Gastrocnemius medialis (tissue), 4 donors: ENCODE measurements at places on chromosomes 12 and 14. TPM values are rescaled to one million over a fixed set of nuclear protein-coding genes. Genes with fewer than 3 reads are reported as not detected.
A peak's percentile ranks its signal among the peaks of the same experiment; 100 is the strongest.

DNA sequence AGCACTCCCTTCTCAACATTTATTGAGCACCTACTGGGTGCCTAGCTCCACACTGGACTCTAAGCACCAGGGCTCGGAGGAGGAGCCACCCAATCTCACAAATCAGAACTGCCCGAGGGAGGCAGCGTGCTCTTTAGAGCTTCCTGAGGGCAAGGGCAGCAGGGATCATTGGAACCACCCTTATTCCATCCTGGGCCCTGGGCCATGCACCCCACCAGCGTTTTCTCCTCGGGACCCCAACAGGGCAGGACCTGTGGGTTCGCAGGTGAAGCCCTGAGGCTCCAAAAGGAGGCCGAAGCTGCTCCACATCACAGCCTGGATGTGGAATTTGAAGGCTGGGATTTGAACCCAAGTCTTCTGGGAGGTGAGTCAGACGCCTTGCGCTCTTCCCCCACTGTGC is 15.4 kb downstream of the TMEM119 start:
- no peaks in the 10 kb centered on the region for H3K4me1 ChIP-seq
- DNase-seq = no peak
- H3K27me3 ChIP-seq = no peaks in the 10 kb centered on the region
- H3K36me3 ChIP-seq = no peaks in the 10 kb centered on the region

DNA sequence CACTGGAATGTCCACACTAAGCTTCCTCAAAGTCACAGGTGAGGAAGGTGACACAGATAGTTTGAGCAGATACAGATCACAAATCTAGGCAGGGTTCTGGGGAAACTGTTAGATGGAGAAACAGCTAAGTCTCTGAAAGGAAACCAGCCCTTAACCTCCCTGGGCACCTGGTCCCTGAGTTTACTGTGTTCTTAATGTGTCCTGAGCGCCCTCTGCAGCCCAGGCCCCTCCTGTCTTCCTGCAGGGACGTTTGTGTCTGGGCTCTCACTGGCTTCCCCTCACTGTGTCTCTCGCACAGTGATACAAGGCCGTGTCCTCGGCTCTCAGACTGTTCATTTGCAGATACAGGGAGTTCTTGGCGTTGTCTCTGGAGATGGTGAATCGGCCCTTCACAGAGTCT is 684.3 kb downstream of the TMEM121 start:
- H3K27me3 ChIP-seq = no peaks in the 10 kb centered on the region
- no peak overlapping the region for H3K27ac ChIP-seq
- no peak overlapping the region for H3K4me3 ChIP-seq

GRCh38 chr14:23123419-23123818 is 4.4 kb upstream of the CEBPE start:
- H3K27ac ChIP-seq = peak overlapping the region; percentile 71
- peaks cover 19% of the 10 kb centered on the region for H3K36me3 ChIP-seq
- no peak overlapping the region for H3K4me3 ChIP-seq
- peaks cover 45% of the 10 kb centered on the region for H3K4me1 ChIP-seq

- peak overlapping the region; percentile 98 for H3K27ac ChIP-seq
- no peaks in the 10 kb centered on the region for H3K27me3 ChIP-seq
- peaks cover 94% of the 10 kb centered on the region for H3K4me1 ChIP-seq
- no peaks in the 10 kb centered on the region for H3K36me3 ChIP-seq
- DNase-seq = no peak
- no peak overlapping the region for H3K4me3 ChIP-seq
These were observed 12.4 kb downstream of the KTN1 start for GRCh38 chr14:55592436-55592835.

GRCh38 chr14:39302124-39302810 is 68.6 kb downstream of the MIA2 start:
- no peak for DNase-seq
- H3K4me1 ChIP-seq = no peaks in the 10 kb centered on the region

The MYO1H gene
- not detected for total RNA-seq

The INHBC gene
- total RNA-seq = 0.35 TPM

The SERPINA9 gene
- not detected for total RNA-seq
